GM23338 (cell line): ENCODE measurements at places on chromosomes 7 and 10. TPM values are rescaled to one million over a fixed set of nuclear protein-coding genes. Genes with fewer than 3 reads are reported as not detected.

VPS50 gene
- 12.3 and 20.5 TPM in 2 replicates for total RNA-seq

DNA sequence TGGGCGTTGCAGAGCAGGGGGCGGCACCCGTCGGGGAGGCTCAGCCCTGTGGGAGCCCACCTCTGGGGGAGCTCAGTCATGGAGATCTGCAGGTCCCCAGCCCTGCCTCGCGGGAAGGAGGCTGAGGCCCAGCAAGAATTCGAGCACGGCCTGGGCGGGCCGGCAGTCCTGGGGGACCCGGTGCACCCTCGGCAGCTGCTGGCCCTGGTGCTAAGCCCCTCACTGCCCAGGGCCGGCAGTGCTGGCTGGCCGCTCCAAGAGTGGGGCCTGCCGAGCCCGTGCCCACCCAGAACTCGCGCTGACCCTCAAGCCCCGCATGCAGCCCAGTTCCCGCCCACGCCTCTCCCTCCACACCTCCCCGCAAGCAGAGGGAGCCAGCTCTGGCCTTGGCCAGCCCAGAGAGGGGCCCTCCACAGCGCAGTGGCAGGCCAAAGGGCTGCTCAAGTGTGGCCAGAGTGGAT lies 76.2 kb downstream of the TMEM26 start:
- no peak overlapping the region for H3K27ac ChIP-seq
- no peaks in the 10 kb centered on the region for H3K4me1 ChIP-seq
- no peak overlapping the region for H3K4me3 ChIP-seq
- H3K36me3 ChIP-seq, result no peaks in the 10 kb centered on the region
- no peak for DNase-seq

DNA sequence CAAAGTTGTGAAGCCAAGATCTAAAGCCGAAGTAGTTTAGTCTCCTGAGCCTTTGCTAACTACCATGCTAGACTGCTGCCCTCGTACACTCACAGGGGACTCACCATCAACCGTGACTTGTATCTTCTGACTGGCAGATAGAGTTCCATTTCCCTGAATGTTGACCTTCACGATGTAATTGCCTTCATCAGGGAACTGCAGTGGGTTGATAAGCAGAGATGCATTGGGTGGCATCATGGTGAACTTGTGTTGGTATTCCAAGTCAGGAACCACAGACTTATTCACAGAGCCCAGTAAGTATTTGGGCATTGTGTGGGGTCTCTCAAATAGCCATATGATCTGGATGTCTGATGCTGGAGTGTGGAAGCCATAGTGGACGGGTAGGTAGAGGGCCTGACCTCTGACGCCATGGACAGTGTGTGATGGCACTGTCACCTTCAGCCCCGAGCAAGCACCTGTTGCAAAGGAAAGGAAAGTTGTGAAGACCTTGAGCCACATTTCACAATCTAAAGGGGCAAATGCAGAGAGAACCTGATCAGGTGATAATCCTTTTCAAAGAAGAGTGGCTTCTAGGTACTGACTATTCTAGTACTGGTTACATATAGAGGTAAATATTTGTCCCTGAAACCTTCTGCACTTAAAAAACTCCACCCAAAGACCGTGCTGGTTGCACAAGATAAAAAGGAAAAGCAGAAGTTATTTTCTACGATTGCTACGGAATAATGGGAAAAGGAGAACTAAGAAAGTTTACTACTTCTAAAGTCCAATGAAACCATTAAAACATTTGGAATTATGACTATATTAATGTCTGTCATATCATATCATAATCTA lies 7.1 kb downstream of the HEPACAM2 start:
- no peaks in the 10 kb centered on the region for H3K27me3 ChIP-seq
- no peaks in the 10 kb centered on the region for H3K4me1 ChIP-seq
- H3K27ac ChIP-seq, result no peak overlapping the region
- no peaks in the 10 kb centered on the region for H3K36me3 ChIP-seq

DNA sequence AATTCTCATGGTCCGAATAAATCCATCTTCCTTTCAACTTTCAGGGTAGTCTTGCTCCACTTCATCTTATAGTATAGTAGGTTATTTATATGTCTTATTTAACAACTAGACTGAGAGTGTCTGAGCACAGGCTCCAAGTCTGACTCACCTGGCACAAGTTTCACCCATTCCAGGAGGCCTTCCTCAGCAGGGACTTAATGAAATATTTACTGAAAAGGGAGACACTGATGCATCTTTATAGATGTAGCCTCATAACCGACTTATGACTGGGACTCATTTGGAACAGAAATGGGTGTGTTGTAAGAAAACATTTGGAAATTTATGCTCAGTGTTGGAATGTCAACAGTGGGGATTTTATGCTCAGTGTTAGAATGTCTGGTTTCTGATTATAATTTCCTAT lies 59.9 kb downstream of the CH25H start:
- no peak for DNase-seq
- H3K36me3 ChIP-seq, result no peaks in the 10 kb centered on the region
- no peaks in the 10 kb centered on the region for H3K27me3 ChIP-seq
- H3K27ac ChIP-seq, result no peak overlapping the region
- no peak overlapping the region for H3K4me3 ChIP-seq

- H3K4me3 ChIP-seq, result no peak overlapping the region
- no peaks in the 10 kb centered on the region for H3K27me3 ChIP-seq
- DNase-seq, result no peak
- peaks cover 29% of the 10 kb centered on the region for H3K4me1 ChIP-seq
Observed at GRCh38 chr10:74922921-74923320, 96.5 kb downstream of the KAT6B start.

- no peaks in the 10 kb centered on the region for H3K36me3 ChIP-seq
- no peaks in the 10 kb centered on the region for H3K27me3 ChIP-seq
- no peak for DNase-seq
- H3K27ac ChIP-seq, result no peak overlapping the region
- H3K4me3 ChIP-seq, result no peak overlapping the region
Observed at GRCh38 chr7:84950836-84951235, 236.0 kb downstream of the SEMA3D start.

LIPM gene
- not detected in 2 replicates for total RNA-seq

- H3K4me1 ChIP-seq, result peaks cover 39% of the 10 kb centered on the region
- no peak overlapping the region for H3K4me3 ChIP-seq
- H3K27ac ChIP-seq, result no peak overlapping the region
- H3K36me3 ChIP-seq, result no peaks in the 10 kb centered on the region
Observed at GRCh38 chr10:4217187-4217586, 432.2 kb upstream of the KLF6 start.

SEC61A2 gene
- total RNA-seq, result 17.6 and 18.2 TPM in 2 replicates

DNA sequence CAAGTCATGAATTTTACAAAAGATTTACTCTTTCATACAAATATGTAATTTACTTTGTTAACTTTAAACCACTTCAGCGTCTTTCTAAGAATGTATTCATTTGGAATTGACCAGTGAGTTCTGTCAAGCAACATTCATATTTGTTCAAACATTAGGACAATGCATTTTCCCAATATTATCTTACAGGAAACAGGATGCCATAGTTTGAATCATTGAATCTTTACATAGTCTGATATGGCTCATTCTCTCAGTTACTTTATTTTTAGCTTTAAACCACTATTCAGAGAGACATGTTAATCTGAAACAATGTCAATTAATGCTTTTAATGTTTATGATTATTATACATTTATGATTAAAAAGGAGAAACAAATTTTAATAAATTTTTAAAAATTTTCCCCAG lies 21.1 kb upstream of the MEOX2 start:
- no peak overlapping the region for H3K4me3 ChIP-seq
- H3K36me3 ChIP-seq, result no peaks in the 10 kb centered on the region
- no peak for DNase-seq
- no peak overlapping the region for H3K27ac ChIP-seq
- no peaks in the 10 kb centered on the region; the same call in 1 of the 2 replicates for H3K4me1 ChIP-seq

- H3K27ac ChIP-seq, result no peak overlapping the region
- H3K4me3 ChIP-seq, result no peak overlapping the region
- no peaks in the 10 kb centered on the region for H3K27me3 ChIP-seq
- no peaks in the 10 kb centered on the region for H3K36me3 ChIP-seq
- H3K4me1 ChIP-seq, result peaks cover 9% of the 10 kb centered on the region
Observed at GRCh38 chr7:158803367-158803969, 25.8 kb downstream of the ESYT2 start.

GRCh38 chr7:100949227-100949932 lies at the start of gene MUC3A:
TSS of gene MUC3A (plus strand) at chr7:100949534. CDS start at chr7:100949625, 91 bp downstream.
- no peak within 1 kb of the TSS for H3K27ac ChIP-seq
- peaks cover 34% of the 10 kb centered on the region for H3K4me1 ChIP-seq
- peak; percentile 48 for DNase-seq
- no peaks in the 10 kb centered on the region for H3K27me3 ChIP-seq
- no peaks in the 10 kb centered on the region for H3K36me3 ChIP-seq

DNA sequence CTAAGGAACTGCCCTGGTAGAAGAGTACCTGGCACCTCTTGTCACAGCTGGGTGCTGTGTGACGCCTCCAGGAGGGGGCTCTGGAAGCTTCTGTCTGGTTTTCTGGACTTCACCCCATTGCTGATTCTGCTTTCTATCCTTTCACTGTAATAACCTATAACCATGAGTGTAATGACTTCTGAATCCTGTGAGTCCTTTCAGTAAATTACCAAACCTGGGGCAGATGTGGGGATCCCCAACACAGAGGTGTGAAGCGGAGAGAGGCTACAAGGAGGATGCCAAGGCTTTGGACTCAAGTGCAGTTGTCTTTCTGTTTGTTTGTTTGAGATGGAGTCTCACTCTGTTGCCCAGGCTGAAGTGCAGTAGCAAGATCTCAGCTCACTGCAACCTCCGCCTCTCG lies 143.7 kb downstream of the SFMBT2 start:
- no peak for DNase-seq
- no peak overlapping the region for H3K4me3 ChIP-seq
- H3K36me3 ChIP-seq, result no peaks in the 10 kb centered on the region
- no peaks in the 10 kb centered on the region for H3K27me3 ChIP-seq

TSPAN13 gene
- total RNA-seq, result 27.6 and 28.8 TPM in 2 replicates

DNA sequence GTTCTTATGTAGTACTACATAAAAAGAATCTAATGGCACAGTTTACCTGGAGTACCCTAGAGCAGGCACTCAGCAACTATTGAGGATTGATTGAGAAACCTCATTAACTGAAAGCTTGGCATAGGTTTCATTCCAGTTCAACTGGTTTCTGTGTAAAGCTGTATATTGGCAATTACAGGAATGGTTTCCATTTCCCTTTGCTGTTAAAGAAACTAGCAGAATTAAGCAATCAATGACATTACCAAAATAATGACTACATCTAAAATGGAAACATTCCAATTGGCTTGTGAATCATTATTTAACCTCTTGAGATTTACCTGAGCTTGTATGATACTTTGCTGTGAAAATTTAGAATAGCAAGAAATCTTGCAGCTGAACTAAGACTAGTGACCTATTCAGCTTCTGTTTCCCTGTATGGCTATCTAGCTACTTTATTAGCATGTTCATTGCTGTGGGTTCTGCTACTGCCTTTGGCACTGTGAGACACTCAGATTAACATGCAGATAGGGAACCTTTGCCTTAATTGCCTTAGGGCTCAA lies 33.5 kb upstream of the CADPS2 start:
- H3K4me3 ChIP-seq, result no peak overlapping the region
- peaks cover 18% of the 10 kb centered on the region for H3K4me1 ChIP-seq

- peaks cover 7% of the 10 kb centered on the region; the same call in 1 of the 2 replicates for H3K36me3 ChIP-seq
- no peak for DNase-seq
- no peak overlapping the region for H3K27ac ChIP-seq
- H3K4me3 ChIP-seq, result no peak overlapping the region
Observed at GRCh38 chr7:81408728-81409127, 361.1 kb downstream of the HGF start.
